ENCODE measurements at places on chromosomes 12 and 14.

- DNase-seq: no peak
These were observed 290.9 kb downstream of the PPFIA2 start for GRCh38 chr12:81468206-81468605.

- DNase-seq: peak; percentile 72
These were observed 88.3 kb downstream of the RPS29 start for GRCh38 chr14:49497725-49498348.

GRCh38 chr12:100187068-100187467, 13.5 kb upstream of the ACTR6 start:
- DNase-seq: no peak

DNA sequence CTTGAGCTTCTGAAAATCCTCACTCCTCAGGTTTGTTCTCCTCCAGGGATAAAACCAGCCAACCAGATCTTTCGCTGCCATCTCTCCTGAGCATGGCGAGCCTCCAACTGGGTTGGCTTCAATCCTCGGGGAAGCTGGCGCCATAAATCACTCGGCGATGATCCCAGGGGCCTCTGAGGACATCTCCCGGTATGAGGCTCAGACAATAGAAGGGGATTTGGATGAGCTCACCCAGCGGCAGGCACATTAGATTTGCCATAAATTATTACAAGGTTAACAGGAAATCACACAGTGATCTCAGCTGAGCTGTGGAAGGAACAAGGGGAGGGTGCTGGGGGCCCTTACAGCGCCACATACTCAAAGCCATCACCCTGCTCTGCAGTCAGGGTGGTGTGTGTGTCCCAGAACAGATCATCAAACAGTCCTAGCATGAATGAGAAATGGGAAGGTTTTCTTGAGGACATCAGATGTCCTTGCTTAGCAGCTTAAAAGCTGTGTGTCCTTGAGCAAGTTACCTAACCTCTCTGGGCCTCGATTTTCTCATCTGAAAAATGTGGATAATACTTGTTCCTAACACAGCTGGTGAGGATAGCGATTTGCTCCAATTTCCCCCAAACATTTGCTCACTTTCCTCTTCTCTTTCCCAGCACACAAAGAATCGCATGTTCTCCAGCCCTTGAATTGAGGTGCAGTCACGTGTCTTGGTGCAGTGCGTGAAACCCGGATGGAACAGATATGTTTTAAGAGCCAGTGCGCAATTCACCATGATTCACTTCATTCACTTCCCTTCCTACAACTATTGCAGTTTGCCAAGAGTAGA, 142.8 kb downstream of the SCARB1 start:
- DNase-seq: peak; percentile 93

GRCh38 chr12:113844495-113845210, 121.5 kb downstream of the RBM19 start:
- DNase-seq: peak; percentile 62

- no peak for DNase-seq
These were observed 335.7 kb downstream of the BMP4 start for GRCh38 chr14:53620890-53621289.

DNA sequence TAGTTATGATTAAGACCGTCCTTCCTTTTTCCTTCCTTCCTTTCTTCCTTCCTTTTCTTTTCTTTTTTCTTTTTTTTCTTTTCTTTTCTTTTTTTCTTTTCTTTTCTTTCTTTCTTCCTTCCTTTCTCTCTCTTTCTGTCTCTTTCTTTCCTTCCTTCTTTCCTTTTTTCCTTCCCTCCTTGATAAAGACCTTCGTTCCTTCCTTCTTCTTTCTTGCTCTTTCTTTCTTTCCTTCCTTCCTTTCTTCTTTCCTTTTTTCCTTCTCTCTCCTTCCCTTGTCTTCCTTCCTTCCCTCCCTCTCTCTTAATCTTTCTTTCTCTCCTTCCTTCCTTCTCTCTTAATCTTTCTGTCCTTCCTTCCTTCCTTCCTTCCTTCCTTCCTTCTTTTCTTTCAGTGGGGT, 130.9 kb downstream of the PAPOLA start:
- no peak for DNase-seq

DNA sequence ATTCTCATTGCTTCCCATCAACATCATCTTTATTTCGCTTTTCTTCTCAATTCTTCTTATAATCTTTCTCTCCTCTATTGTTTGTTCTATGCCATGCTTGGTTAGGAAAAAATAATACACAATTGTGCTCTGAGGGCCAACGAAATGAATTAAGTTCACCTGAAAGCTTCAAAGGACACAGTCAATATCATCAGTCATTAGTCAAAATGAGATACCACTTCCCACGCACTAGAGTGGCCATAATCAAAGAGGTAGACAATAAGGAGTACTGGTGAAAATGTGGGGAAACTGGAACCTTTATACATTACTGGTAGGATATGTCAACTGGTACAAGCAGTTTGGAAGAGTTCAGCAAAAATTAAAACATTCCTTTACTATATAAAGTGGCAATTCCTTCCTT, 91.5 kb downstream of the TMTC1 start:
- DNase-seq: no peak

- DNase-seq: no peak
These were observed 279.4 kb downstream of the FOXN3 start for GRCh38 chr14:89137526-89138163.

GRCh38 chr12:11832093-11832492, 182.6 kb downstream of the ETV6 start:
- DNase-seq: no peak

GRCh38 chr14:67690011-67690410, 5.6 kb downstream of the RDH11 start:
- no peak for DNase-seq

DNA sequence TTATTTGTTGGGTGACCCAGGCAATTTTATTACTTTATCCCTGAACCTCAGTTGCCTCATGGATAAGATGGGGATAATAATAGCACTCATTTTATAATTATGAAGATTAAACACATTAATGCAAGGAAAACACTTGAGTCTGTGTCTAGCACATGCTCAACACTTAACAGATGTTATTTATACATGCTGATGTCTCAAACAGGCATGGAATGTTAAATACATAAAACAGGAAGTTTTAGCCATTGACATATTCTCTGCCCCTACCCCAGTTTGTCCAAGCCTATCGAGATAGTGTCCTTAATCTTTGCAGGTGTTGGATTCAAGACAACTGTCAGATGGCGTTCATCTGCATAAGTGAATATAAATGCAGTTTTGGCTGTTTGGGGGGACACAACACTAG, 109.8 kb downstream of the SCAF11 start:
- DNase-seq: no peak

GRCh38 chr14:26097852-26098251, 500.0 kb downstream of the NOVA1 start:
- DNase-seq: no peak

GRCh38 chr14:61495809-61496208, 174.4 kb downstream of the PRKCH start:
- no peak for DNase-seq

GRCh38 chr14:33848706-33849454, 102.0 kb downstream of the EGLN3 start:
- DNase-seq: peak; percentile 80

- DNase-seq: no peak
These were observed 407.0 kb downstream of the MED13L start for GRCh38 chr12:115870510-115870909.

DNA sequence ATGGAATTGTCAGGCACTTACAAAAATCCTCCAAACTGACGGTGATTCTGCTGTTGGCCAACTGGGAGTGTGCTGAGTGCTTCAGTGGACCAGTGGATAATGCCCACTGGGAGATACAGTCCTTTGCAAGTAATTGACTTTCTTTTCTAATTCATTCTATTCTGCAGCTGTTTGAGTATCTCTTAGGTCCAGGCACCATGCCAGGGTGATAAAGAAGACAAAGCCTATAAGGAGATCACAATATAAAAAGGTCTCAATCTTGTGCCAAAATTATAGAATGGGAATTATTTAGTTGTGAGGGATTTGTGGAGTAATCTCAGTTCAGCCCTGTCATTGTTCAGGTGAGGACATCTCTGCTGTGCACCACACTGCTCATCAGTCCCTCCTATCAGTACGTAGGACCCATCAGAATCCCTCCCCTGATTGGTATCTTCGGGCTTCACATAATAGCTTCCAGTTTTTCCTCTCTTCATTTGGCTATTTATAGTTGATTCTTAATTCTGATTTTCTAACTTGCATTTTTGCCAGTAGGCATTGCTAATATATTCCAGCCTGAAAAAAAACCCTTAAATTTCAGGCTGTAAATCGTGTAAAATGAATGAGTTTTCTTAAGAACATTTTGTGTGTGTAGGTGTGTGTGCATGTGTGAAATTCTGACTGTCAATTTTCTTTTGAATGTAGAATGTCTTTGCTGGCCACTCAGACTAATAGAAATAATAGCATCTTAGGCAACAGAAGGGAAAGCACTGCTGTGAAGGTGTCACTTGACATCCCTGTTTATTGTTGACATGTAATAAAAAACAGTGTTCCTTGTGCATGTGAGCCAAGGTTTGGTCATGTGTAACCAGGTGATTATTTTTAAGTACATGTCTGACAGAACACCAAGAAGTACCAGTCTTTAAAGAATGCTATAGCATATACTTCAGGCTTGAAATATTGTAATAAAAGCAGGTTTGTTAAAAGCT, 457.6 kb upstream of the RGS6 start:
- peak; percentile 79 for DNase-seq

- no peak for DNase-seq
These were observed 86.4 kb upstream of the GPR68 start for GRCh38 chr14:91330856-91331255.

DNA sequence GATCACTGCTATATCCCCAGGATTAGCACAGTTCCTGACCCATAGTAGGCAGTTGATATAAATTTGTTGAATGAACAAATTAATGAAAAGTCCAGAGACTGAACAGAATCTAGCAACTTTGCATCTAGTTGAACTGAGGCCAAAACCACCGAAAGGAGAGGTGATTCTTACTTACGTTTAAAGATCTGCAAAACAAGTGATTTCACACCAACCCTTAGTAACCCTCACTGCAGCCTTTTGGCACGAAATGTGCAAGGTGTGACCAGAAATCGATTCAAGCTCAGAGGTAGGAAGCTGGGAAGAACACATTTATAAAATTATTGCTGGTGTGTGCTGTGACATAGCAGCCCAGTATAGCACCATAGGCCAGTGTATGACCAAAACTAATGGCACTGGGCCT, 70.8 kb downstream of the SUDS3 start:
- no peak for DNase-seq

GRCh38 chr12:4421590-4422031, 24.0 kb downstream of the FGF6 start:
- peak; percentile 53 for DNase-seq

GRCh38 chr12:2231011-2231595, 178.3 kb downstream of the CACNA1C start:
- DNase-seq: no peak

GRCh38 chr12:84986586-84986985, 49.5 kb downstream of the TSPAN19 start:
- DNase-seq: peak; percentile 42

DNA sequence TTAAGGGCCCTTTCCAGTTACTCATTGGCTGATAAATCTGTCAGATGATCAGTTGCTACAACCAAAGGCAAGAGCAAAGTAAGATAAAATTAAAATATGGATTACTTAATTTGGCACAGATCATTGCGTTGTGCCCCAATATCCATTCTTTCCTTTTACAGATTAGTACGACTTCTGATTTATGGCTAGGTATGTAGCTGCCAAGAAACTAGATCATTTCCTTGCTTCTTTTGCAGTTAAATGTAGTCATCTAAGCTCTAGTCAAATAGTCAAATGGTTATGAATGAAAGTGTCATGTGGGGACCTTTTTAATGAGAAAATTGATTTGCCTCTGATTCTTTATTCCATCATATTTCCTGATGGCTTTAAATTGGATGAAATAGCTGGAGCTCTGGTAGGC, 1039.9 kb upstream of the FLRT2 start:
- no peak for DNase-seq

DNA sequence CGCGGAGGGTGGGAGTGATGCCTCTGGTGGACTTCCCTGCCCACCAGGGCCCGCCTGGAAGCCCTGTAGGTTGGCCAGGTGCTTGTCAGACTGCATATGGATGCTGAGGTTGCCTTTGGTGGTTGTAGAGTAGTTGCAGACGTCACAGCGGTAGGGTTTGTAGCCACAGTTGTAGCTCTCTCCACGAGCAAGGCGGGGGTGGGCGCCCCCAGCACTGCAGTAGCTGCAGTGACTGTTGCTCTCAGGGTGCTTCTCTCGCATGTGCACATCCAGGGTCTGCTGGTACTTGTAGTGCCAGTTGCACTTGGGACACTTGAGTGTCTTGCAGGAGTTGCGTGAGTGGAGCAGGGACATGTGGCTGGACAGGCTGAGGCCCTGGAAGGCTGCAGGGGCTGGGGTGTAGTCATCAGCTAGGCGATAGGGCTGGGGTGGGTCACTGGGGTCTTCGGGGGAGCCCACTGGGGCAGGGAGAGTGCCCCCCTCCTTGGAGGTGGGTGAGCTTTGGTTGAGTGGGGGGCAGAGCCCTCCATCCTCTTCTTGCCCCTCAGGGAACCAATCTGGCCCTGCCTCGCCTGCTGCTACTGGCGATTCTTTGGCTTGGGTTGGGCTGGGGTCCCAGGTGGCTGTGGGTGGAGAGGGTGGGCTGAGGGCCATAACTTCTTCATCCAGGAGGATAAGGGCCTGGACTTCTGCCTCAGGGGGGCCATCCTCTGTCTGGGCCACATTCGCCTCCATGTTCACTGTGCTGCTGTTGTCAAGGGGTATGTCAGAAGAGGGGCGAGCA, 17.7 kb downstream of the ZFHX2 start:
- DNase-seq: no peak

DNA sequence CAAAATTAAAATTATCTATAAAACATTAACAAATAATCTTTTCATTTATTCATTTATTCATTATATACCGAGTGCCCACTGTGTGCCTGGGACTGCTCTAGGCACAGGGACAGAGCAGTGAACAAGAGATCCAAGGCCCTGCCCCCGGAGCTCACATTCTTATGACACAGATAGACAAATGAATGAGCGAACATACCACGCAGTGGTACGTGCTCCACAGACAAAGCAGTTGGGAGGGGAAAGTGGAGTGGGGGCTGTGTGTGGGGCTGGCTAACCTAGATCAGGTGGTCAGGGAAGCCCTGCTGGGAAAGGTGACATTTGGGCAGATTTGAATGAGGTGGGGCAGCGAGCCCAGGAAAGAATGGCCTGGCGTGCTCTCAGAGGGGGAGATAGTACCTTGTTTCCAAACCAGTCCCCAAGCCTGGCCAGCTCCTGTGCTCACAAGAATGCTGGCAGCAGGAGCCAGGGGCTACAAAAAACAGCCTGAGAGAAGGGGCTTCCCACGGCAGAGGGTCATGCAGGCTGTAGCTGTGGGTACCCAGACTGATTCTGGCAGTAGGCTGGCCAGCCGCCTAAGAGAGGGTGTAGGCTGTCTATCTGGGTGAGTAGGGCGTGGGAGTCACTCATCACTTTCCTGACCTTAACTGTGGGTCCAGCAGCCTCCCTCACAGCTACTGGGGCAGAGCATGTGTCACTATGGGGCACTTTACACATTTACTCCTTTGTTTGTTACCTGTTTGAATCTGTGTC, 57.8 kb upstream of the ACTN1 start:
- no peak for DNase-seq
